ENCODE measurements at places on chromosomes 7 and 10.

GRCh38 chr10:69496352-69497230 lies 45.3 kb downstream of the TSPAN15 start:
- no peaks in the 10 kb centered on the region for H3K27me3 ChIP-seq
- DNase-seq = no peak
- H3K27ac ChIP-seq = no peak overlapping the region

GRCh38 chr10:91590904-91591796 lies 41.7 kb downstream of the PPP1R3C start:
- peaks cover 64% of the 10 kb centered on the region for H3K4me1 ChIP-seq
- H3K36me3 ChIP-seq = no peaks in the 10 kb centered on the region
- DNase-seq = no peak
- H3K27ac ChIP-seq = peak overlapping the region; percentile 67
- H3K27me3 ChIP-seq = no peaks in the 10 kb centered on the region

DNA sequence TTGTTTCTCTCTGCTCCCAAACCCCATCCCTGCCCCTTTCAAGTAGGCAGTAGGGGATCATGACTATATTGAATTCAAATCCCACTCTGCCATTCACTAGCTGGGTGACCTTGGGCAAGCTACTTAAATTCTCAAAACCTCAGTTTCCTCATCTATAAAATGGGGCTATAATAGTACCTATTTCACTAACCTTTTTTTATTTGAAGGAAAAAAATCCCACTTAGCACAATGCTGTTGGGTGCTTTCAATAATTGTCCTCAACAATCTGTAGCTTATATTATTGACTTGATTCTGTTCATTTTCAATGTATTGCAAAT lies 190.4 kb upstream of the YAE1 start:
- no peaks in the 10 kb centered on the region for H3K4me1 ChIP-seq
- no peaks in the 10 kb centered on the region for H3K36me3 ChIP-seq
- H3K27ac ChIP-seq = no peak overlapping the region
- no peak for DNase-seq
- H3K27me3 ChIP-seq = peaks cover 22% of the 10 kb centered on the region

- DNase-seq = no peak
- no peak overlapping the region for H3K27ac ChIP-seq
- peaks cover 5% of the 10 kb centered on the region for H3K27me3 ChIP-seq
Observed at GRCh38 chr7:103833401-103833800, 156.1 kb downstream of the RELN start.
